Fibroblast of skin of right quadriceps (primary cell): ENCODE measurements at places on chromosomes 5 and 9.

GRCh38 chr5:157948738-157949410 is 89.9 kb upstream of the CLINT1 start:
- DNase-seq = peak; percentile 97

GRCh38 chr5:88819301-88819999 is 63.5 kb downstream of the MEF2C start:
- no peak for DNase-seq

- DNase-seq = peak; percentile 94
Measured at GRCh38 chr5:15008476-15008875, 136.9 kb upstream of the ANKH start.

DNA sequence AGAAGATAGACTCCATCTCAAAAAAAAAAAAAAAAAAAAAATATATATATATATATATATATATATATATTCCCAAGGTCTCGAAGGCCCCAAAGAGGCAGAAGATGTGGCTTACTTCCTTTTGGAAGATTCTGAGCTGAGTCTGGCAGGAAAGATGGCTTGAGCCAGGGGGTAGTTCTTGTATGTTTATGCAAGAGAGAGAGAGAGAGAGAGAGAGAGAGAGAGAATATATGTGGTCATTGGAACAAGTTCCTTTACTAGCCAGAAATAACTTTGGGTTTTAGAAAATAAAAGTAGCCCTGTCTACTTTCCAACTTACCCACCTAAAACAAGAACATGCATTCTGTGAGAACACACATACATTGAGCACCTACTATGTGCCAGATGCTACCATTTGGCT is 17.6 kb downstream of the NCS1 start:
- peak; percentile 72 for DNase-seq

- no peak for DNase-seq
Measured at GRCh38 chr5:124550731-124551130, 195.7 kb downstream of the ZNF608 start.

DNA sequence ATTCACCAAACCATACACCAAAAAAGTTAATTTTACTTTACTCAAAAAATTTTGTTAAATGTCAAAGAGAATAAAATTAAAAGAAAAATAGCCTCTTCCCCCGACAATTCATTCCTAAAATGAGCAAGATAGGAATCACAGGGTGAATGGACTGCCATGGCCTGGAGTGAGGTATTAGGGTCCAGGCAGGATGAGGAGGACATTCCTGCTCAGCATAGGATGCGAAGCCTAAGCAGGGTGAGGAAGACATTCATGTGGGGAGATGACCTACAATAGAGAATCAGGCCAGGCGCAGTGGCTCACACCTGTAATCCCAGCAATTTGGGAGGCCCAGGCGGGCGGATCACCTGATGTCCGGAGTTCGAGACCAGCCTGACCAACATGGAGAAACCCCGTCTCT is 8.4 kb downstream of the NUDCD2 start:
- DNase-seq = no peak

- DNase-seq = no peak
Measured at GRCh38 chr5:8727396-8727795, 818.5 kb downstream of the SEMA5A start.

DNA sequence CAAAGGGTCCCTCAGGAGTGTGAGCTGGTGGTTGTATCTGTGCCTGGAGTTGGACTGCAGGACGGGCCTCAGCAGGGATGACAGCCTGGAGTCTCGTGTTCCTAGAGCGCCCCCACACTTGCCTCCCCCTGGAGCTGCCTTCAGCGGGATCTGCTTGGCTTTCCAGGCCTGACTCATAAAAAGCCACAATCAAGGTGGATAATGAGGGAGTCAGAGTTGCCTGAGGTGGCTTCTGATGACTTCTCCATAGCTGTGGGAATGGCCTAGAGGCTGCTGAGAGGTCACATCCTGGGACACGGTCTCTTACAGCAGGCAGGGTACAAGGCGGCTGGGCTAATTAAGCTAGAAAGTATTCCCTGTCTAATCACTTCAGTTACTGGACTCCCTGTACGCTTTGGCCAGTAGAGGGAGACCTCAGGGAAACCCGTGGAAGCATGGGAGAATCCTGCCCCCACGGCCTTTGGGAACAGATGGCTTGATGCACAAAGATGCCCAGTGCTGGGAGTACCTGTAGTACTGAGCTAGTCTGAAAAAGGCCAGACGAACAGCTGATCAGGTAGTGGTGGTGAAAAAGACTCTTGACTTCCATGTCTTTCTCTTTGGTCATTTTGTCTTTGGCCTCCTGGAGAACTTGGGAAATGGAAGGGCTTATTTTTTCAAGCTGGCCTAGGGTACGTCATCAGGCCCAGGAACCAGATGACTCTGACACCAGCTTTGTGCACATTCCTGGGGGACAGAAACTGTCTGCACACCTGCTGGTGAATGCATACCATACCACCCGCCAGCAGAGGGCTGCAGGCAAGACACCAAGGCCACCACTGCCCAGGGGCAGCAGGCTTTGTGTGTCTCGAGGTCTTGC is 16.1 kb upstream of the FRRS1L start:
- peak; percentile 15 for DNase-seq

GRCh38 chr9:77907585-77907984 is 124.0 kb downstream of the GNAQ start:
- DNase-seq = no peak

DNA sequence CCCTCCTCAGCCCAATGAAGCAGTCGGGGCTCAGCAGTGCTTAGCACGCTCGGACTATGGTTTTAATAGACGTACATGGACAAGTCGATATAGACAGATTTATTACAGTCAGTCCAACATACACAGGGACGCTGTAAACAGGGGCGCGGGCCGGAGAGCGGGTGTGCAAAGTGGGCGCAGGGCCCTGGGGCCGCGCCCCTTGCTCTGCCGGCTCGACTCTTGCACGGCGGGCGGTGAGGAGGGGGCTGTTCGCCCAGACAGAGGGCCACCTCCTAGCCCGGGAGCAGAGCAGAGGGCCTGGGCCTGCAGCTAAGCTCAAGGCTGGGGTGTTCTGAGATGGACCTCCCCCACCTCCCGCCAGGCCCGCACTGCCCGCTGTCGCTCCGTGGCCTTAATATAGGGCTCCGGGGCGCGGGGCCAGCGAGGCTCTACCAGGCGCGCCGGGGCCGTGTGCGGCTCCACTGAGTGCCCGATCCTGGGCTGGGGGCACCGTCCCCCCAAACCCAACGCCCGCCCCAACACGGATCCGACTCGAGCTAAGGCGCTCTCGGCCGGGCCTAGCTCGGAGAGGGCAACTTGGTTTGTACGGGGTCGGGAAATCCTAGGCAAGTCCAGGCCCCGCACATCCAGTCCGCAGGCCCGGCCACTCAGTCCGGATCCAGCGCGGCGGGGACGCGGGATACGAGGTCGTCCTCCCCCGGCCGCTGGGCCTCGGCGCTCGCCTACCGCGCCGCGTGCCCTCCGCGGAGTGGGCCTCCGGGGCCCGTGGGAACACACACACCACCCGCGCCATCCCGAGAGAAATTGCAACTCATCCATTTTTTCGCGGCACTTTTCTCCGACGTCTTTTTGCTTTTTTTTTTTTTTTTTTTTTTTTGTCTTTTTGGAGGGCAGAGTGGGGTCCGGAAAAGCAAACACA is 6.1 kb downstream of the PITX1 start:
- DNase-seq = no peak

DNA sequence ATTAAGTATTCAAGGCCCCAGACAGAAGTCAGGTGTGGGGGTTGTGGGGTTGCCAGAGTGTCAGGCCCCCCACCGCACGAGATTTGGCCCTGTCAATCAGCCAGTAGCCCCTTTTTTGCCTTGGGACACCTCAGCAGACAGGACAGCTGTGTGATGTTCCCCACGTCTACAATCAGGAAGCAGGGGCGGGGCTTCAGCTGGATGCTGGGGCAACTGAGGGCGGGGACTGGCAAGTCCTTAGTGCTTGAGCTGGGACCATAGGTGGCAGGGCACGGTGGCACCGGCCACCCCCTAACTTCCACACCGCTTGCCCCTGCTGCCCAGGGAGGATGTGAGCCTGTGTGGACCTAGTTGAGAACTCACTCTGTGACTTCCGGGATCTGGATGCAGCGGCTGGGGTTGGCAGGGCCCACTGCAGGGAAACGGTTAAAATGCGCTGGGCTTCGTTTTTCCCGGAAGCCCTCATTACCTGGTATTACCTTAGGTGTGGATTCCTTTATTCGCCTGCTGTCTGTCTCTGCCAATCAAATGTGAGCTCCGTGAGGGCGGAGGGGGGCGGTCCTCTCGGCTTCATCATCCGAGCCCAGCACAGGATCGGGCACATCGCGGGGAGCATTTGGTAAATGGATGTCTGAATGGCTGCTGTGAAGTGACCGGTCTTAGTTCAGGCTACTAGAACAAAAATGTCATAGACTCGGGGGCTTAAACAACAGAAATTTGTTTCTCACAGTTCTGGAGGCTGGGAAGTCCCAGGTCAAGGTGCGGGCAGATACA is 7.5 kb upstream of the GTF3C5 start:
- DNase-seq = no peak

DNA sequence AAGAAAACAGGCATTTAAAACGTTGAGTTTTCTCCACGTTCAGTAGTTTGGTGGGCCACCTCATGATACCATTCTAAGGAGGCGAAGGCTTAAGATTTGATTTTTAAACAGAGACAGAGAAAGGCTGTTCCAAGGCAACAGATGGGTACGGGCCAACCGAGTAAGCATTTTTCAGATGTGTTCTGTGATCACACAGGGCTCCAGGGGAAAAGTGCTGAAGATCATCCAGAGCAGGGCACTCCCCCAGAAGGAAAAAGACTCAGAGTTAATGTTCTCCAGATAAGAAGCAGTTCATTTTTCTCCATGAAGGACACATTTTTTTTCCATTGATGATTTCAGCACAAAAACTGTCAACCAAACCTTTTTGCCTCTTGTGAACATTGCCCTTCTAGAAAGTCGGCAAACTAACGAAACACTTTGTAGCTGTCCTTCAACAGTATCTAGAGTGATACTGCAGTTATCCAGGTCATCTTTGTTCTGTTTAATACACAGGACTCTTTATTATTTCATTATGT is 138.7 kb downstream of the ALDH1A1 start:
- no peak for DNase-seq

GRCh38 chr5:88940713-88941112 is 57.7 kb upstream of the MEF2C start:
- no peak for DNase-seq

- DNase-seq = no peak
Measured at GRCh38 chr9:16289639-16290038, 580.8 kb downstream of the BNC2 start.

- peak; percentile 64 for DNase-seq
Measured at GRCh38 chr5:78647838-78648358, 674 bp downstream of the LHFPL2 start.

DNA sequence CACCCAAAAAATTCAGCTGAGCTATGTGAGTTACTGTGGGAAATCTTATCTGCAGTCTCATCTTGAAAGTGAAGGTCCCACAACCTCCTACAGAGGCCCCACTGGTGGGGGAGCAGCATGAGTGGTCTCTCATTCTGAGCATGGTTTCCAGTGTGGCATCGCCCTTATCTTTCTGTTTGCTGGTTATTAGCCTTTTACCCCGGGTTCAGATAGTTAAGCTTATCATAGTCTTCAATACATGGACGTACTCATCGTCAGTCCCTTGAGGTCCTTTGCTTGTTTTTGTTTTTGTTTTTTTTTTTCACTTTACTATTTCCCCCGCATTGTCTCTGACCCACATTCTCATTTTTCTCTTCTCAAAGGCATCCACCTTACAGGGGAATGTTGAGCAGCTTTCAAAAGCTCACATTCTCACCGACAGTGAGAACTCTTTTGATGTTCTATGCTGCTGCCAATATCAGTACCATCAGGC is 7.7 kb upstream of the HAVCR2 start:
- no peak for DNase-seq

DNA sequence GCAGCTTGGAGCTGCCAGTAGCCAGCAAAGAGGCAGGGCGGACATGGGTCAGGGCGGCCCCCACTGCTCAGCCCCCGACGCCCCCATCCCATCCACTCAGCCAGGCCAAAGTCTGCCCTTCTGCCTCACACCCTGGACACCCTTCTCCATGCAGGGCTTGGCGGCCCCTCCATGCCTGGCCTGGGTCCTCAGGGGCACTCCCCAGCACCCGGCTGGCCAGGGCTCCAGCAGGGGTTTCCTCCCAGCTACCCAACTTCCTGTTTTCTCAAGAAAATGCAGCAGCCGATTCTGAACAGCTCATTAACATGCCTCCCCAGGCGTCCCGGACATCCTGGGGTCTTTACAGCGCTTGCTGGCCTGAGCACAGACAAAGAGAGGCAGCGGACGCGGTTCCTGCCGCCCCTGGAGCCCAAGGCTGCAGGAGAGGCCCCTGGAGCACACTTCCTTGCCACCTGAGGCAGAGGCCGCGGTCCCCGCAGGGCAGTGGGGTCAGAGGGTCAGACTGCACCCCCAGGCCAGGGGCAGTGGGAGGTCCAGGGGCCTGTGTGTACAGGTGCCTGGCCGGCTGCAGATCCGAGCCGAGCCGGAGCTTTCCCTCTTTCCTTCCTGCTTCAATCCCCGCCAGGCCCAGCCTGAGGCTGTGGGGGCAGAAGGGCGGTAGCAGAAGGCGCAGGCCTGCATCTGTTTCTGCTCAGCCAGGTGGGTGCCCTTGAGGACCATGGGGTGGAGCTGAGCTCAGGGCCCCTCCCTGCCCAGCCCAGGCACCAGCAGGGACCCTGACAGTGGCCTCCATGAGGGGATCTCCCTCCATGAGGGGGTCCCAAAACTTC is 18.7 kb upstream of the NRARP start:
- DNase-seq = no peak

DNA sequence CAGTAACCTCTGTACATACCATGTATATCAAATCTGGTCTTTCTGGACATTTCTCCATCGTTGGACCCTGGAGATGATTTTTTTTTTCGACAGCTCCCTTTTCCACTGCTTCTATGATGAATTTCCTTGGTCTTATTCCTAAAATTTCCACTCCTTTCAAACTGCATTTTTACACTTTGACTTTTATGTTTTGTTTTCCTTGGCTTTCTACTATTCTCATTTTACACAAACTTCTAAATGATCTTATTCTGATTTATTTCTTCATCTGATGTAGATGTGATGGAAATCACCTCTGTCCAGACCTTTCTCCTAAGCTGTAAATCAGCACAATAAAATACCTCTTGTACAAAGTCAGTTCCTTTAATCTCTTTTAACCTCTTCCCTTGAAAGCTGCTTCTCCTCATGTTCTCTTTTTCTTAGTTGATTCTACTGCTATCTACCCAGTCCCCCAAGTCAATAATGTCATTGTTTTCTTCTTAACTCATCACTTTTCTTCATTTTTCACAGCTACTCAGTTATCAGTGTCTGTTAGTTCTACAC is 48.7 kb upstream of the TUSC1 start:
- no peak for DNase-seq
